Activated naive CD4-positive, alpha-beta T cell (primary cell): ENCODE measurements at places on chromosomes 6 and 20.

DNA sequence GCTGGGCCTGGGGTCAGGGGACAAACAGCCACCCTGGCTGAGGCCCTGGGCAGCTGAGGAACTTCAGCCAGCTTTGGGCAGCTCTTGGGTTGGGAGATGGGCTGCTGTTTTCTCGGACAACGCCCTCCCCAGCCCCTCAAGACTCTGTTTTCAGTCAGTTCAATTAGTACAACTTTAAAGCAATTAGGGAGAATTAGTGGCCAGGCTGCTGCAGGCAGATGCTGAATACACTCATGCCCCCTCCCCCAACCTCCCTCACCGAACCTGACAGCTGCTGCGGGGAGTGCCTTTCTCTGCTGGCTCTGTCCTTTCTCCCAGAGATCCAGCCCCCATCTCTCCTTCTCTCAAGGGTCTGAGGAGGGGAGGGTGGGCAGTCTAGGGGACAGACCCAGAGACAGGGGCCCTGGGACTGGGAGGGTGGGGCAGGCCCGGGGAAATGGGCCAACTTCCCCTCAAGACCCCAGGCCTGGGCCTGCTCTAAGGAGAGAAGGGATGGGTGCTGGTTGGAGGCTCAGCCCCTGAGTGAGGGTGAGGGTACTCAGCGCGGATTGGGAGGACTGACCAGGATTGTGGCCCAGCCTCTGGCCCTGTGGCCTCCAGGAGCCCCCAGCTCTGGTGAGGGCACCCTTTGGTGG lies 17.8 kb upstream of the MYT1 start:
- no peak for DNase-seq

- DNase-seq = no peak
Measured at GRCh38 chr6:72182337-72183246, 296.2 kb downstream of the RIMS1 start.

DNA sequence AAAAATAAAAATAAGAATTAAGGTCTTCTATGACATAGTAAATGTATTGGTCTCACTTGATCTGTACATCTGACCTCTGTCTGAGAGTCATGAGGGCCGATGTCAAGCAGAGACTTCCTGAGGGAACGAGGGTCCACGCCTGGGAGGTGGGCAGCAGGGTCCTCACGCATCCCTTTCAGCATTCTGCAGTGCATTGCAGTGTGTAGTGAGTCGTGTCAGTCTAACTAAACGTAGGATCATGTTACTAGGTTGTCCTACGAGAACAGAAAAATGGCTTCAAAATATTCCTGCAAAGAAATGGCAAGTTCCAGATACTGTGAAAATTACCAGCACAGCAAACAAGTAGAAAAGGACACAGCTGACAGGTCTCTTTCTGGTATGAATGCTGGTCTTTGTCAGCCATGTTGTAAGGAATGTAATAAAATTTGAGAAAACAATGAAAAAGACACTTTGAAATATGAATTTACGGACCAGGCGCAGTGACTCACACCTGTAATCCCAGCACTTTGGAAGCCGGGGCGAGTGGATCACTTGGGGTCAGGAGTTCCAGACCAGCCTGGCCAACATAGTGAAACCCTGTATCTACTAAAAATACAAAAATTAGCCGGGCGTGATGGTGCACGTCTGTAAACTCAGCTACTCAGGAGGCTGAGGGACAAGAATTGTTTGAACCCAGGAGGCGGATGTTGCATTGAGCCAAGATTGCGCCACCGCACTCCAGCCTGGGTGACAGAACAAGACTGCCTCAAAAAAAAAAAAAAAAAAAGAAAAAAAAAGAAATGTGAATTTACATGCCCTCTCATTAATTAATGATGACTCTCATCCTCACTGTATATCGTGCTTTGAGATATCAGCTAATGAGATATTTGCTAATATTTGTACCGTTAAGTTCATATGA lies 2.4 kb upstream of the AHCY start:
- no peak for DNase-seq

- peak; percentile 61 for DNase-seq
Measured at GRCh38 chr20:34824806-34825529, 483 bp downstream of the NCOA6 start.

DNA sequence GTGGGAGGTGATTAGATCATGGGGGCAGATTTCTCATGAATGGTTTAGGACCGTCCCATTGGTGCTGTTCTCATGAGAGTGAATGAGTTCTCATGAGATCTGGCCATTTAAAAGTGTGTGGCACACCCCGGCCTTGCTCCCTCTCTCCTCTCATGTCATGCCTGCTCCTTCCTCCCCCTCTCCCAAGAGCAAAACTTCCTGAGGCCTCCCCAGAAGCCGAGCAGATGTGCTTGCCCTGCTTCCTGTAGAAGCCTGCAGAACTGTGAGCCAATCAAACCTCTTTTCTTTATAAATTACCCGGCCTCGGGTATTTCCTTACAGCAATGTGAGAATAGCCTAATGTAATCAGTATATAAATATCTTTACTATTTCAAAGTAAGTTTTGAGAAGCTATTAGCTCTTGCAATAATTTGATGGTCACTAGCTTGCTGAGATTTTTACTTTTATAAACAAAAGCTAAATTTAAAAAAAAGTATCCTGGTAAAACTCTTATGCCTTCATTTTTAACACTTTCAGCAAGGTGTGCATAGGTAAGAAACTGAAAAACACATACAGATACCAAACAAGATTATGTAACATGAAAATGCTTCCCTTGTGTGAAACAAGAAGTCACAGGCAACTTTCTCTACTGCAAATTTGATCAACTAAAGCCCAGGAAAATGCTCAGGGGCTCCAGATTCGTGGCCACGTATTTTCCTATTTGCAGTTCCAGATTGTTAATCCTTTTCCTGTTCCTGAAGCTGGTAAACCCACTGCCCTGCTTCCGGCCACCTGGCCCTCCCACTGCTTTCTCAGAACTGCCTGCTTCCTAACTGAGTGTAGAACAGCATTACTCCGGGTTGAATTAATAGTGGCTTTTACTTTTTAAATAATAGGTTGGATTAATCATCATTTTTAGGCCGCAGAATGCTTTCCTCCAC lies 395.1 kb upstream of the CNR1 start:
- no peak for DNase-seq

GRCh38 chr6:1013656-1014430 lies 298.1 kb upstream of the FOXQ1 start:
- no peak for DNase-seq

- no peak for DNase-seq
Measured at GRCh38 chr6:52190409-52190808, 4.2 kb downstream of the IL17A start.

DNA sequence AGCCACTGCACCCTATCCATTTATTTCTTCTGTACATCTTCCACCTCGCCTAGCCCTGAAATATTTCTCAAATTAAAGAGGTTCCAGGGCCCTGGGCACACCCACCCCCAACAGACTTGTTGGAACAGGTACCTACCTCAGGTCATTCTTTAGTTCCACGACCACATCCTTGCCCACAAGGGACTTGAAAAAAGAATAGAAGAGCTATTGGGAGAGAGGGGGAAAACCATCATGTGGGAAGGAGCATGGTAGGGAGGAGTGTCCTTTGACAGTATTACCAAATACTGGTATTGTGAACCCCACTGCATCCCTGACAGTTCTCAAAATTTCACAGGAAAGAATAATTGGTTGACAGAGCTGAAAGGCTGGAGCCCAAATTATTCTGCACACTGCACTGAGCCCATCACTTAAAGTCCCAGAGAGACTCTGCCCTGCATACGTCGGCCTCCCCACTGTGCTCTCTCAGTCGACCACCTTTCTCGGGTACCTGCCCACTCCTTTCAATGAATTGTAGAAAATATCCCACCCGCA lies 762 bp downstream of the LSM2 start:
- DNase-seq = no peak

DNA sequence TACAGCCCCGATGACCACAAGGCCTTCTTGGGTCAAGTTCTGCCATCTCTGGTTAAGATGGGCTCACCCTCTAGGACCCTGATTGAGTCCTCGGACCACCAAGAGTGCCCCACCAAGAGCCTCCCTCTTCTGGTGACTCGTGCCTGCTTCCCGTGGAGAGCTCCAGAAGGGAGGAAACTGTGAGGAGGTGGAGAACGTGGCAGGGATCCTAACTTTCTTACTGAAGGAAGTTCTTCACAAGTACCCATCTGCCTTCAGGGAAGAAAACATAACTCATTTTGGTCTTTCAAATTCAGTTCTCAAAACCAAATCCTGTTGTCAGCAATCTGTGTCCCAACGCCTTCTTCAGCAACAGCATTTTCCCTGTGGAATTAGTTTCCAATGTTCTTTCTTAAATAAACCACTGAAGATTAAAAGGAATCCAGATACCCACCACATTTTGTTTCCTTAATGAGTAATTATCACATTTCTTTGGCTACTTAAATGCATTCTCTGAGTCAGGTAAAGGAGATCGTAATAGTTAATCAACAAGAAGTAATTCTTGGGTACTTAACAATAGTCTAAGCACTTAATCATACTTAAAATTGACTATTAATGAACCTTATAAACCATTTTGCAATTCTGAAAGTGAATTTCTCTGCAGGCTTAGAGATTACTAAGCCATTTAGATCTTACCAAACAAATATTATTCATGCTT lies 185.8 kb upstream of the SGK1 start:
- no peak for DNase-seq

GRCh38 chr20:10006447-10007090 lies 28.2 kb upstream of the ANKEF1 start:
- DNase-seq = no peak

- no peak for DNase-seq
Measured at GRCh38 chr20:10721137-10721896, 47.5 kb upstream of the JAG1 start.

GRCh38 chr6:74973591-74973990 lies 232.3 kb downstream of the COL12A1 start:
- no peak for DNase-seq
